ENCODE measurements at places on chromosomes 4 and X.

DNA sequence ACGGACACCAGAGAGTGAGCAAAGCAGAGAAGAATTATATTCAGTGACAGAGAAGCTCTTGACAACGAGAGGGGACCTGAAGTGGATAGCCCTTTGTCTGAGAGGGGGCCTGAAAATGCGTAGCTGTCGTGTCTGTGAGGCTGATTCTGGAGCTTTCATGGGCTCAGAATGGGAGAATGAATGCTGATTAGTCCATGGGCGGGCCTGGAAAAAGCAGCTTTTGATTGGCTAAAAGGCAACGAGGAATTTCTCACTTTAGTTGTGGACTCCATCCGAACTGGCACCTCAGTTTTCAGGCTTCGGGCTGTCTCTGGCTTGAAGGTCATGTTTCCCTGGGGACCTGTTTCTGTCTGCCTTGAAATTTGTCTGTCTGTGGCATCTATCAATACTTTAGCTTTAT lies 487.1 kb downstream of the TECRL start:
- DNase-seq = no peak

GRCh38 chr4:5399790-5400421 lies 308.5 kb downstream of the EVC2 start:
- DNase-seq = no peak

DNA sequence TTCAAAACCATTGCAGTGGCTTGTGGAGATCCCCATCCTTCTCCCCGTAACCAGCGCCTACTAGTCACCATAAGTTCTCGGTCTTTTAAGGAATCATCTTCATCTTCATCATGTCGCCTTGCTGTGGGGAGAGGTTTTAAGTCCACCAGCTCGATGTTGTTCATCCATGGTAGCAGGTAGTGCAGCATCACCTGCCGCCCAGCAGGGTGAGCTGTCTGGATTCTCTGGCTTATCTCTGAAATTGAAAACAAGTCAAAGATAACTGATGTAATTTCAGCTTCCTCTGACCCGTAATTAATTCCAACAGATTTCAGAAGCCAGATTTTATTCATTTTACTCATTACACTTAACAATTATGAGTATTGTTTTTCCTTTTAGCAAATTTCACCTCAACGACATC lies 67.4 kb downstream of the ZAR1 start:
- DNase-seq = no peak

DNA sequence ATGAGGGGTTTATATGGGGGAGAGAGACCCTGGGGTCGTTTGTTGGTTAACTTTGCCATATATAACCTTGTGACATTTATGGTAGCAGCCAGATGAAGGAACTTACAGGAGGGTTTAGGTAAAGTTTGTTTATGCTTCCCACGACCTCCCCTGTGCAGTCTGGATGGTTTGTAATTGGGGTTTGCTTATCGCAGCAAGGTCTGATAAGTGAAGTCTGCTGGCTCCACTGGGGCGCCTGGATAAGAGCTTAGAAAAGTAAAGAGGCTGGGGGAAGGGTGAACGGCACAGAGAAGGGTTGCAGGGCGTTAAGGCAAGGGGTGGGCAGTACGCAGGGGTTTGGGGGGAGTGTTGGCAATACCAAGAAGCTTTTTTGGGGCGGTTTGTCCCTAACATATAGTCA lies 98.7 kb downstream of the KDM6A start:
- DNase-seq = no peak

DNA sequence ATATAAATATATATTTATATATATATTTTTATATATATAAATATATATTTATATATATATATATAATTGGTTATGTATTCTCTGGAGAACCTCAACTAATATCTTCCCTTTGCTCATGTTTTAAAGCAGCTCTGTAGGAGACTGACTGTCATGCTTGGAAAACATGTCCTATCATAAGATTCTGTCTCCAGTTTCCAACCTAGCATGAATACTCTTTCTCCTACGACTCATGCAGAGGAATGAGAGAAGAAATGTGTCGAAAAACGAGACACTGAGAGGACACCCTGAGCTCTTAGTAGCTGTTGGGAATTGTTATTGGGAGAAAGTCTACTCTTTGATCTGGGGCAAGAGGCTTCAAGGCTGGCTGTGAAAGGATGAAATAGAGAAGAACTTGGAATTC lies 166.5 kb upstream of the SLIT2 start:
- no peak for DNase-seq

- DNase-seq = no peak
These were observed 574.2 kb upstream of the CPEB2 start for GRCh38 chr4:14428125-14428524.

- DNase-seq = no peak
These were observed 32.0 kb upstream of the AMELX start for GRCh38 chrX:11261260-11261659.

DNA sequence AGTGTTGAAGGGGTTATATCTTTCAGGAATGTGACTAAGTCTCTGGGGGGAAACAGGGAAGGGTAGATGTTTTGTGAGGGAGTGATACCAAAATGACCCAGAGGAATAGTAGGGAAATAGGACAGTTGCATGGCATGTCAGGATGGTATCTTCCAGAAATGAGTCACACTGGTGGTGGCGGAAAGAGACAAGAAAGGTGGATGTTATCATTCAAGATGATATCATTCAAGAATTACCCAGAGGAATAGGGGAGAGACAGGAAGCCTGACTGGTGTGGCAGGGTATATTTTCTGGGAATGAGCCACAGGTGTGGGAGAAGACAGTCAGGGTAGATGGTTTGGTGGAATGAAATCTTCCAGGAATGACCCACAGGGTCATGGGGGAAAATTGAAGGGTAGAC lies 61.1 kb downstream of the MAOA start:
- no peak for DNase-seq

GRCh38 chrX:119071381-119071780 lies 1.4 kb upstream of the CT47C1 start:
- DNase-seq = no peak

DNA sequence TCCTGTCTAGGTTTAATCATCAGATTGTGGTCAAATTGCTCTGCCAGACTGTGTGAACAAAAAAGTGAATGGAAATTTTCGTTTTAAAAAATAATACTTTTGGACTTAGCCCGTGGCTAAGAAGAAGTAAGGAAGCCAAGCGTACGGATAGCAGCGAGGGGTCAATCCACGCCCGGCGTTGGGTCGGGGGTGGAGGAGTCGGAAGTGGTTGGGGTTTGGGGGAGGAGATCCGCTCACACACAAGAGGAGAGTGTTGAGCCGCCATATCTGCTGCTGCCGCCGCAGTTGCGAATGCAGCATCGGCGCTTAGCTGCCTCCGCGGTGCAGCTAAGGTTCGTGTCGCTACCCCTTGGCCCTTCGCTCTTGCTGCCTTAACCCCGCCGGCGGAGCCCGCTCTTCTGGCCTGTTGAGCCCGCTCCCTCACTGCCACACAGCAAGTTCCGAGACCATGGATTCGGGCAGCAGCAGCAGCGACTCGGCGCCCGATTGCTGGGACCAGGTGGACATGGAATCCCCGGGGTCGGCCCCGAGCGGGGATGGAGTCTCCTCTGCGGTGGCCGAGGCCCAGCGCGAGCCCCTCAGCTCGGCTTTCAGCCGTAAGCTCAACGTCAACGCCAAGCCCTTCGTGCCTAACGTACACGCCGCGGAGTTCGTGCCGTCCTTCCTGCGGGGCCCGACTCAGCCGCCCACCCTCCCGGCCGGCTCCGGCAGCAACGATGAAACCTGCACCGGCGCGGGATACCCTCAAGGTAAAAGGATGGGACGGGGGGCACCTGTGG lies at the start of gene GSPT2:
GSPT2 (plus strand) TSS at position 264 of the 779 bp plus-strand sequence; CDS start at position 449, 185 bp downstream.
- DNase-seq = peak; percentile 37

- no peak for DNase-seq
These were observed 1263.5 kb downstream of the FAM133A start for GRCh38 chrX:94937491-94937890.

GRCh38 chrX:138917781-138918180 lies 206.3 kb upstream of the FGF13 start:
- peak; percentile 48 for DNase-seq

- DNase-seq = no peak
These were observed 734 bp upstream of the SH3TC1 start for GRCh38 chr4:8198206-8198905.

- no peak for DNase-seq
These were observed 113.8 kb upstream of the NKX1-1 start for GRCh38 chr4:1519787-1520661.

GRCh38 chr4:56611501-56611900 lies 69.6 kb downstream of the HOPX start:
- DNase-seq = no peak

GRCh38 chr4:173001571-173001970 lies 167.0 kb upstream of the GALNT7 start:
- peak; percentile 57 for DNase-seq

DNA sequence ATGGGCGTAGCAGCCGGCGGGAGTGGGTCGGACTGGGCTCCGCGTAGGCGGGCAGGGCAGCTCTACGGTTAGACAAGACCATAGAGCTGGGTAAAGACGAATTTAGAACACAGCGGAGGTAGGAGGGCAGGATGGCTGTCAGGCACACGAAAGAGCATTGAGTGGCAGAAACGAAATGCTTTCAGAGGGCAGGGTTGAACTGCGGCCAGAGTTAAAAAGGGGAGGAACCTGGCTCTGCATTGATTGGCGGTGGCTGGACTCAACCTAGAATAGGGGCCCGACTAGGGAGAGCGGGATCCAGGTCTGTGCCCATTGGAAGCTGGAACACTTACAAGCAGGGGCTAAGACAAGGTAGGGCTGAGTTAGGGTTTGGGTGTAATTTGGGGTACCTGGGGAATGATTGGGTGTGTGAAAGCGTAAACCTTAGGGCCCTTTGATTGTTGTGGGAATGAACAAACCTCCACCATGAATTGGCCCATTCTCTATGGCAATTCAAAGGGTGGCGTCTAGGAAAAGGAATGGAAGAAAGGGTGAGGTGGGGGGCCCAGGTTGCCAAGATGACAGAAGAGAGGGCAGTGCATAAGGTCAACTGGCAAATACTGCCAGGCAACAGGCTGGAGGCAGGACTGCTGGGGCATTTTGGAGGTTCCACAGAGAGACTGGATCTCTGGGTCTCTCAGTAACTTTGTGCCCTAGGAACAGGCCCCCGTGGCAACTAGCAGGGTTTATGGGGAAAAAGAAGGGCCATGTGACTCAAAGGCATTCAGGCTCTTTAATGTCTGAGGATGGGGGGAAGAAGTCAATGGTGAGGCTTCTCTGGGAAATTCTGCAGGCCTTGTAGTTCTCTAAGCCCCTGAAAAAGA lies 911 bp upstream of the ELK1 start:
- no peak for DNase-seq

GRCh38 chr4:110620691-110621327 lies 2.1 kb downstream of the PITX2 start:
- DNase-seq = no peak

DNA sequence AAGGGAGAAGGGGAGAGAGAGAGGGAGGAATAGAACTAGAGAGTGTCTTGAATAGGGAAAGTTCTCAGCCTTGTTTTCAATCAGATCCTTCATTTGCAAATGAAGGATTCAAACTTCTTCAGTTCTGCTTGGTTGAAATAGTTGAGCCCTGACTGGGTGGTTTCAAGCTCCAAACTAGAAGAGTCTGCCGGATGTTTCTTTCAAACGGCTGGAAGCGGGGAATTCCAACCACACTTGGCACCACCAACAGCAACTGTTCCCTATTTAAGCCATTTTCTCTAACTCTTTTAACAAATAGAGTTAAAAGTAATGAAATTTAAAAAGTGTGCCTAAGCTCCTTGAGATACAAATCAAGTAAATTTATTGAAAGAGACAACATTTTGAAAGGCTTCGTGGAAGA lies 67.5 kb upstream of the DDX60 start:
- no peak for DNase-seq

DNA sequence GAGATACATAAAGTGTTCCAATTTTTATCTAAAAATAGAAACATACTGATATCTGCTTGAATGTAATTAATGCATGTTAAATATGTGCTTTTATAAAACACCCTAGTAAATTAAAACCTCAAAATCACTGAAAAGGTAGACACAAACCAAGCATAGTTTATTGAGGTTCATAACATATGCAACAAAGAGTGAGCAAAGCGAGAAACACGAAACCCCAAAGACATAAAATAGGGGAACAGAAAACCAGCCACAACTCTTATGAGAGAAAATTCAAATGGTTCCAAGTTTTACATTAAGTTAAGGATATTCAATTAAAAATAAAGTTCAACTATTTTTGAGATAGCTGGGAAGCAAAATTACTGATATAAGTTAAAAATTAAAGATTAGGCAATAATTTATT lies 336.4 kb upstream of the AGA start:
- no peak for DNase-seq

DNA sequence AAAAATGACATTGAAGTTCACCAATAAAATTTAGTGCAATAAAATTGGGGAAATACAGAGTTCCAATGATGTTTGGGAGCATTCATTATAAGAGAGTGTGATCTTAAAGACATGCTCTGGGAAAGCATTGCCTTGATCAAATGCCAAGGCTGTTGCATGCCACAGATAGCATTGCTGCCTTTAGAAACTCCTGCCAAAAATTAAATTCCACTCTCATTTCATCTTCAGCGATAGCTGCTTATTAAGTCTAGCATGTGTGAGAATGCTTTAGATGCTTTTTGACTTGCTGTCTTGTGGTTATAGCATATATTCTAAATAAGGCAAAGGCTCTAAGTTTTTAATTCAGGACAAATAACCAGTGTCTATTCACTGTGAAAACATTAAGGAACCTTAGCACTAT lies 49.3 kb downstream of the NPNT start:
- peak; percentile 74 for DNase-seq

DNA sequence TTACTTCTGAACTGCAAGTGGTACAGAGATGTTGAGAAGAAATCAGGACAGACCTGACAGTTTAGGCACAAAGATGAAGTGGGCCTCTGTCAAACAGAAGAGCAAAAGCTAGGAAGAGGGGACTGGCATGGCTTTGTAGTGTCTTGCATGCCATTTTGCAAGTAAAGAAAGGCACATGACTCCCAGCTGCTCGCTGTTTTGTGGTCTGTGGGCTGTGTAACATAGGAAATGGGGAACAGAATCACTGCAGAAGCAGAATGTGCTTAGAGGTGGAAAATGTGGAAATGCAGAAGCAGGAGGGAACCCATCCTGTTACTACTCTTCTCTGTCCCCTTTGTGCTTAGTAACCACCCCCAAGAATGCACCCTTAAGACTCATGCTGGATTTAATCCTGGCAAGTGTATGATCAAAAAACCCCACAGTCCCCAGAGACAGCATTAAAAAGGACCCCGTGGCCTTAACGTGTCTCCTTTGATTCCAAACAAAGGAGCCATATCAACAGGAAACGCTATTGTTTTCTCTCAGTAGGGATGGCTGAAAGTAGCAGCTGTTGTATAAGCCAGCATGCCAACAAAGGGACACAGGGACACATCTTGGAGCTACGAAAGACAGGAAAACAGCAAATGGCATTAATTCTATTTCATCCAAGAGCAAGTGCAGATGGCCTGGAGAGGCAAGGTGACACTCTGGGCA lies 177.6 kb upstream of the GLRA2 start:
- DNase-seq = no peak

GRCh38 chr4:114005569-114006442 lies 26.4 kb upstream of the ARSJ start:
- peak; percentile 41 for DNase-seq

DNA sequence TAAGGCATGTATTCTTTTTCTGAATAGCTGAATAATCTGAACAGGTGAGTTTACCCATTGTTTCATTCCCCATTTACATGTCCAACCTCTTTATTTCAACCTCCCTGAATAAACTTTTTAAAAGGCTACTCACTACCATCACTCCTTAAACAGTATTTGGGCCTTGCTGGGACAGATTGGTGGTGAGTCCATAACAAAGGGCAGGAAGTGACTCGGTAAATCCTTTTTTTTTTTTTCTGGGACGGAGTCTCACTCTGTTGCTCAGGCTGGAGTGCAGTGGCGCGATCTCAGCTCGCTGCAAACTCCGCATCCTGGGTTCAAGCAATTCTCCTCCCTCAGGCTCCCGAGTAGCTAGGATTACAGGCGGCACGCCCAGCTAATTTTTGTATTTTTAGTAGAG lies 23.4 kb upstream of the SEC24B start:
- DNase-seq = no peak

Measured in fibroblast of skin of left quadriceps (primary cell).